ENCODE measurements at places on chromosomes 16 and 17. TPM values are rescaled to one million over a fixed set of nuclear protein-coding genes. Genes with fewer than 3 reads are reported as not detected.

GRCh38 chr16:5982979-5983378 is 885.4 kb upstream of the EEF2KMT start:
- no peak overlapping the region for H3K27ac ChIP-seq
- DNase-seq = no peak
- no peaks in the 10 kb centered on the region for H3K4me1 ChIP-seq
- H3K4me3 ChIP-seq = no peak overlapping the region
- no peaks in the 10 kb centered on the region for H3K27me3 ChIP-seq
- no peaks in the 10 kb centered on the region for H3K36me3 ChIP-seq

DNA sequence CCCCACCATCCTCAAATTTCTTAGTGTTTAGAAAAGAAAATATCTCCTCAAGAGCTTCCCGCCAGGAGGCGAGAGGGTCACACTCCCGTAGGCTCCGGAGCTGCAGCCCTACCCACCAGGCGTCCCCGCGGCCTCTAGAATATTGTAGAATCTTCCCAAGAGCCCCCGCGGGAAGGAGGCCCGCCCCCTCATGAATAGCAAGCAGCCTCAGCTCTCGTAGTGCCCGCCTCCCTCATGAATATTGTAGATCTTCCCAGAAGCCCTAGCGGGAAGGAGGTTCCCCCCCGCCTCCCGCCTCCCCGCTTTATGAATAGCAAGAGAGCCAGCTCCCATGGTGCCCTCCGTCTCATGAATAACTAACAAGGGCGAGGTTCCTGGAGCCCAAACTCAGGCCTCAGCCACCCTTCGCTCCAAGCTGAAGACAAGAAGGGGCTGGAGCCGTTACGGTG is at the start of gene FBXO47:
FBXO47 (minus strand) TSS at position 114 of the 449 bp plus-strand sequence. CDS start 4,378 bp downstream, outside the sequence.
- H3K36me3 ChIP-seq = no peaks in the 10 kb centered on the region
- peaks cover 5% of the 10 kb centered on the region for H3K4me1 ChIP-seq
- peaks cover 8% of the 10 kb centered on the region for H3K27me3 ChIP-seq
- peak within 1 kb of the TSS; percentile 79 for H3K4me3 ChIP-seq
- peak within 1 kb of the TSS; percentile 76 for H3K27ac ChIP-seq
- peak; percentile 92 for DNase-seq

DNA sequence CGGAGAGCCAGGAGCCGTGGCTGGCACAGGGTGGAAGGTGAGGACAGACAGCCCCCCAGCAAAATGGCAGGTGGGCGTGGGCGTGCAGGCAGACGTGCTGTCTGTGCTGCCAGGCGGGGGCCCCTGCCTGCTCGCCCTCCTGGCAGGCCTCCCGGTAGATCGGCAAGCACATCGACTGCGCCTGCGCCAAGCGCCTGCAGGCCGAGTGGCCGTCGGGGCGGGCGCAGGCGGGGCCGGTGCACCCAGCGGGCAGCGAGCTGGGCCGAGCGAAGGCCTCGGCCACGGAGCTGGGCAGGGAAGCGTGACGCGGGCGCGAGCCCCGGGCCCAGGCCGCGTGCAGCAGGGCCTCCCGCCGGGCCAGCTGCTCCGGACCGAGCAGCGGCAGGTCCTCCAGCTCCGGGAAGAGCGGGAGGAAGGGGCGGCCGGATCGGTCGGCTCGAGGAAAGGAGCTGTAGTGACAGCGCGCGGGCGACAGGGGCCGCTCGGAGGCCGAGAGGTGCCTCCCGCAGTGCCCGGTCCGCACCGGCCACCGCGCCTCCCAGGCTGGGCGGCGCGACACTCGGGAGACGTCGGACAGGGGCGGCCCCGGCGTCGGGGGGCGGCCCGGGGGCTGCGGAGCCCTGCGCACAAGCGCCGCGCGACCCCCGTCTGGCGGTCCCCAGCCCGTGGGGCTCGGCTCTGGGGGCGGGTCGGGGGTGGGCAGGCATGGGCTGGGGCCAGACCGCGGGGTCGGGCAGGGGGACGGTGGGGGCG is 16.9 kb downstream of the GRIN2C start:
- no peak overlapping the region for H3K27ac ChIP-seq
- peaks cover 4% of the 10 kb centered on the region for H3K4me1 ChIP-seq
- DNase-seq = peak; percentile 72
- peaks cover 21% of the 10 kb centered on the region for H3K27me3 ChIP-seq
- H3K36me3 ChIP-seq = no peaks in the 10 kb centered on the region

DNA sequence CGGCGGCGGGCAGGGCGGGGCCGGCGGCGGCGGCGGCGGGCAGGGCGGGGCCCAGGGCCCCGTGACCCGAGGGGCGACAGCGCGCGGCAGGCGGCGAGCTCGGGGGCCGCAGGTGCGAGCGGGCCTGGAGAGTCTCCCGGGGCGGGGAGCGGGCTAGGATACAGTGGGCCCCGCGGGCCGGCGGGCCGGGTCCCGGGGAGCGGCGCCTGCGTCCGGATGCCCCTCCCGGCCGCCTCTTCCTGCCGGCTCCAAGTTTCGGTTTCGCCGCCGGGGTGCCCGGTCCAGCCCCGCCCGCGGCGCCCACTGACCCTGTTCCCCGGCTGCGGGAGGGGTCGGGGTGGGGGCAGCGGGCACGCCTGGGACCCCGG is at the start of gene RNF213:
RNF213 (plus strand) TSS at position 62 of the 368 bp plus-strand sequence. CDS start 2,830 bp downstream, outside the sequence.
- peaks cover 54% of the 10 kb centered on the region for H3K4me1 ChIP-seq
- H3K27ac ChIP-seq = peak within 1 kb of the TSS; percentile 98
- peak; percentile 92 for DNase-seq
- H3K36me3 ChIP-seq = peaks cover 19% of the 10 kb centered on the region

GRCh38 chr16:87601401-87601981 is 817 bp upstream of the JPH3 start:
- peaks cover 51% of the 10 kb centered on the region for H3K27me3 ChIP-seq
- H3K4me3 ChIP-seq = no peak overlapping the region
- H3K27ac ChIP-seq = no peak overlapping the region
- DNase-seq = no peak

- DNase-seq = no peak
- H3K27ac ChIP-seq = no peak overlapping the region
- no peak overlapping the region for H3K4me3 ChIP-seq
- H3K27me3 ChIP-seq = no peaks in the 10 kb centered on the region
Observed at GRCh38 chr16:57956924-57957672, 13.8 kb downstream of the CNGB1 start.

GRCh38 chr17:9905078-9905415 is at the start of gene RCVRN:
TSS of gene RCVRN (minus strand) at chr17:9905271. CDS start at chr17:9905180, 91 bp downstream.
- H3K4me1 ChIP-seq = no peaks in the 10 kb centered on the region
- peaks cover 4% of the 10 kb centered on the region for H3K27me3 ChIP-seq
- H3K36me3 ChIP-seq = no peaks in the 10 kb centered on the region
- H3K27ac ChIP-seq = no peak within 1 kb of the TSS
- DNase-seq = no peak

DNA sequence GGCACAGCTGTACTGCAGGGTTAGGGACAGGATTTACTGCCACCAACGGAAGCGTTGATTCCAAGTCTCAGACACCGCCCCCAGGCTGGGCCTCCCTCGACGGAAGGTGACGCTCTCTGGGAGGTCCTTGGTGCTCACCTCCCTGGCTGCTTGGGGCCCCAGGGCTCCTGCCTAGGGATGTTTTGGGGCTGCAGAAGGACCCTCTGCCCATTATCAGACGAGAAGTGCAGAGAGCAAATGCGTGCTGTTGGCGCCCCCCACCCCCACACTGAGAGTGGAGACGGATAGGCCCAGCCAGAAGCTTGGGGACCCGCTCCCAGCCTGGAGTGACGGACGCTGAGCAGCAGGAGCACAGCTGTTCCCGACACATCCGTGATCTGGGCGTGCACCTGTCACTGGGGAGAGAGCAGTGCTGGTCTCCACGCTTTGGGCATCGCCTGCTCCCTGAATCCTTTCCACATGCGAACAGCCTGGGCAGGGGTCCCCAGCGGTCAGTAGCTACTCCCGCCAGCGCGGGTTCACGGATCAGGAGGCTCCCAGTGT is 5.1 kb upstream of the SOX8 start:
- H3K27ac ChIP-seq = no peak overlapping the region
- H3K4me3 ChIP-seq = no peak overlapping the region
- H3K4me1 ChIP-seq = peaks cover 7% of the 10 kb centered on the region
- no peaks in the 10 kb centered on the region for H3K36me3 ChIP-seq

- peaks cover 10% of the 10 kb centered on the region for H3K36me3 ChIP-seq
- no peaks in the 10 kb centered on the region for H3K27me3 ChIP-seq
- DNase-seq = peak; percentile 91
- peak overlapping the region; percentile 98 for H3K4me3 ChIP-seq
- peak overlapping the region; percentile 96 for H3K27ac ChIP-seq
- peaks cover 36% of the 10 kb centered on the region for H3K4me1 ChIP-seq
Observed at GRCh38 chr16:3578610-3579551, 1.7 kb upstream of the NLRC3 start.

DNA sequence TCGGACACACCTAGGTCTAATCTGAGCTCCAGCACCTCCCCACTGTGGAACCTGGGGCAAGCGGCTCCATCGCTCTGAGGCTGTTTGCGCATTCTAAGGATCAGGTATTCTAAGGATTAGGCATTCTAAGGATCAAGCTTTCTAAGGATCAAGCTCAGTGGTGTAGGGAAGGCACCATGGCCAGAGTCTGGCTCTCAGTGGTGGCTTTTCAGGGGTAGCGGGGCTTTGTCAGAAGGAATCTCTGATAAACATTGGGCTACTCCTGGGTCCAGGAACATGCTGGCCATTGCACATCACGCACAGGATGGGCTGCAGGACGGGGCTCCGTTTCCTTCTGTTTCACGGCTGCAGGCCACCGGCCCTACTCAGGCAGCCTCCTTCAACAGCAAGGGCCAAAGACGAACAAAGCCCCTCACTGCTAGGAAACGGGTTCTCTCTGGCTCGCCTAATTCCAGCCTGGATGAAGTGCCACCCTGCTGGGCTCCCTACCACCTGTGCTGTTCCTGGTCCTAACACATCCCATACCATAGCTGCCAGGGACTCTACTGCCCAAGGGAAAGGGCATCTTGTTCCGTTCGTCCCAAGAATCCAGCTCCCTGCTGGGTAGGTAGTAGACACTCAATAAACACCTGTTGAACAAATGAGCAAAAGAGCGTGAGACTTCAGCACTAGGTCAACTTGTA is 5.5 kb downstream of the C1QTNF1 start:
- H3K27me3 ChIP-seq = peaks cover 35% of the 10 kb centered on the region
- no peaks in the 10 kb centered on the region for H3K36me3 ChIP-seq
- DNase-seq = no peak
- no peak overlapping the region for H3K27ac ChIP-seq
- H3K4me3 ChIP-seq = no peak overlapping the region

- no peak for DNase-seq
- H3K4me1 ChIP-seq = no peaks in the 10 kb centered on the region
- H3K27me3 ChIP-seq = no peaks in the 10 kb centered on the region
- no peak overlapping the region for H3K4me3 ChIP-seq
Observed at GRCh38 chr16:12349936-12350850, 373.7 kb downstream of the SNX29 start.

DNA sequence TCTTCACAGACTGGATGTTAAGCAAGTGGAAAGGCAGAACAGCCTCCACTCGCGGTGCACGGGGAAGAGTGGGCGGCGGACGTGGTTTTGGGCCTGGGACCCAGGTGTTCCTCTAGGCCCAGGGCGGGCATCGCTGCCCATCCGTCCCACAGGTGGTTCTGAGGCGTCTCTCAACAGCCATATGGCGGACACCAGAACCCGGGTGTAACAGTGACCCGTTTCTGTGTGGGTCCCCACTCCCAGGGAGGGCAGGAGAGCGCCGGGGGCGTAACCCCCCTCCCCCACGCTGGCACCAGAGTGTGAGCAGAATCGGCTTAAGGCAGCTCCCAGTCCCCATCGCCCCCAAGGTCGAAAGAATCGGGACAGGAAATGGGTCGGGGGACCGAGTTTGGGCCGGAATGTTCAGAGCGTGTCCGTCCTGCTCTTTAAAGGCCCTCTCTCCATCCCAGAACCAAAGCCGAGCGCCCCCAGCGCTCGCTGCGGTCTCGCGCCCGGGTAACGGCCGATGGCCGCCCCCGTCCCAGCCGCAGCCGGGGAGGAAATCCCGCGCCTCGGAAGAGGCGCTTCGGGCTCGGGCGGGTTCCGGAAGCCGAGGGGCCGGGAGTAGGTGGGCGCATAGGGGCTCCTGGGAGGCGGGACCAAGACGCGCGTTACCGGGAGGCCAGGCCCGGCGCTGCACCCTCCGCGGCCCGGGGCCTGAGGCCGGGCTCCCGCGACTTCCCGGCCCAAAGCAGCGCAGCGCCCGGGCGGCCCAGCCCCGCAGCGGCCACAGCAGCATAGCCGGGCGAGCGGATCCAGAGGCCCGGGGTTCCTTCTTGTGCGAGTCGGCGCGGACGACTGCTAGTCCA is at the start of gene TK2:
TK2 (minus strand) TSS at position 839 of the 848 bp plus-strand sequence; CDS start at position 778, 61 bp downstream.
- peaks cover 22% of the 10 kb centered on the region for H3K36me3 ChIP-seq
- H3K4me1 ChIP-seq = peaks cover 56% of the 10 kb centered on the region
- peaks cover 2% of the 10 kb centered on the region for H3K27me3 ChIP-seq
- peak; percentile 88 for DNase-seq
- H3K4me3 ChIP-seq = peak within 1 kb of the TSS; percentile 91

DNA sequence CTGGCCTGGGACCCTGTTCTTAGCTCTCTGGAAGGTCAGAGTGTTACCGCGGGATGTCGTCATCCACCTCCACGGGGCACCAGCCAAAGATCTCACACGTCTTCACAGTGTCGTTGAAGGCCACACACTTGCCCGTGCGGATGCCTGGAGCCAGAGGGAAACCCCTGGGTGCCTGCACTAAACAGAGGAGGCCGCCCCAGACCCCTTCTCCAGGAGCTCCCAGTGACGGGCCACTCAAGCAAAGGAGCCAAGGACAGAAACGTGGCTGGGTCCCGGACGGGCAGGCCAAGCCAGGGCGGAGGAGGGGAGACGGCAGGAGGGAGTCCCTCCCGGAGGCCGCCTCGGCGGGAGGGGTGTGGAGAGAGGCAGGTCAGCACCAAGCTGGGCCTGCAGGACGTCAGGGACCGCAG is 11.0 kb upstream of the CAMKK1 start:
- DNase-seq = no peak
- no peak overlapping the region for H3K27ac ChIP-seq
- H3K4me3 ChIP-seq = no peak overlapping the region
- H3K4me1 ChIP-seq = no peaks in the 10 kb centered on the region

The TPPP3 gene
- total RNA-seq = not detected

The PDILT gene
- not detected for total RNA-seq

The NTN3 gene
- total RNA-seq = not detected

The LGALS9B gene
- not detected for total RNA-seq

The TLCD3B gene
- 1.8 TPM for total RNA-seq

The KRTAP2-3 gene
- not detected for total RNA-seq

The PRSS36 gene
- 0.59 TPM for total RNA-seq

The FLOT2 gene
- total RNA-seq = 111 TPM

The KRTAP3-1 gene
- total RNA-seq = not detected

The KRTAP4-9 gene
- total RNA-seq = not detected

Measured in activated CD4-positive, alpha-beta T cell treated with anti-CD3 and anti-CD28 coated beads, Interleukin-2, amount 10 ng/mL, durations not matched to agents 24 days and 14 days (primary cell).